ENCODE measurements at places on chromosomes 4 and X.

- DNase-seq: no peak
Observed at GRCh38 chr4:37054531-37055077, 189.9 kb upstream of the NWD2 start.

DNA sequence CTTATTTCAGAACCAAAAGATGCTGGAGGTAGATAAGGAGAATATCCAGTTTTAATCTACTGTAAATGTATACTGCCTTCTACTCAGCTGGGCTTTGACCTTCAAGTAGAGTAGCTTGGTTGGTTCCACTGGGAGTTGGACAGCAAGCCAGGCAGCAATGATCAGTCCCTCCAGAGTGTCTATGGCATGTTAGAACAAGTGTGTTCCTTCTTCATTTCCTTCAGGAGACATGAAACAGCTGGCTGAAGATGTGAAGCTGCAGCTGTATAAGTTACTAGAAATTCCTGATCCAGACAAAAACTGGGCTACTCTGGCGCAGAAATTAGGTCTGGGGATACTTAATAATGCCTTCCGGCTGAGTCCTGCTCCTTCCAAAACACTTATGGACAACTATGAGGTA lies 111.1 kb downstream of the NFKB1 start:
- no peak for DNase-seq

- no peak for DNase-seq
Observed at GRCh38 chr4:30802622-30803323, 82.6 kb downstream of the PCDH7 start.

GRCh38 chr4:81030061-81030980 lies at the start of gene BMP3:
Gene BMP3, plus strand, starts transcription at chr4:81030708. Its CDS starts 577 bp downstream, at chr4:81031285.
- DNase-seq: no peak

GRCh38 chrX:74133156-74133796 lies 170.7 kb upstream of the ZCCHC13 start:
- no peak for DNase-seq

DNA sequence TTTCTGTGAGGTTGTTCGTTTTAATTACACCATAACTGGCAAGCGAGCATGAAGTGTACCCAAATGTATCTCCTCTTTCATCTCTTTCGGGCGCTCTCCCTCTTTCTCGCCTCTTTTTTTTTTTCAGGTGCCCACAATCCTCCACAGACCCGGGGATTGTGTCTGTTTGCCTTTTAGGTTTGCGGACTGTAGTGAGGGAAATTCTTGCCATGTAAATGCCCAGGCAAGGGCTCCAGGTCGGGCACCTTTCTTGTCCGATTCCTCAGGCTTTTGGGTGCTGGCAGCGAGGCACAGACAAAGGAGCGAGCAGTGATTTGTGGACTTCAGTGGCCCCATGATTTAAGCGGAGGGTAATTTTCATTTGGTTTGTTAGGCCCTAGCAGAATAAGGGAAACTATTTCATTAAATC lies 1.1 kb upstream of the PHOX2B start:
- DNase-seq: no peak

DNA sequence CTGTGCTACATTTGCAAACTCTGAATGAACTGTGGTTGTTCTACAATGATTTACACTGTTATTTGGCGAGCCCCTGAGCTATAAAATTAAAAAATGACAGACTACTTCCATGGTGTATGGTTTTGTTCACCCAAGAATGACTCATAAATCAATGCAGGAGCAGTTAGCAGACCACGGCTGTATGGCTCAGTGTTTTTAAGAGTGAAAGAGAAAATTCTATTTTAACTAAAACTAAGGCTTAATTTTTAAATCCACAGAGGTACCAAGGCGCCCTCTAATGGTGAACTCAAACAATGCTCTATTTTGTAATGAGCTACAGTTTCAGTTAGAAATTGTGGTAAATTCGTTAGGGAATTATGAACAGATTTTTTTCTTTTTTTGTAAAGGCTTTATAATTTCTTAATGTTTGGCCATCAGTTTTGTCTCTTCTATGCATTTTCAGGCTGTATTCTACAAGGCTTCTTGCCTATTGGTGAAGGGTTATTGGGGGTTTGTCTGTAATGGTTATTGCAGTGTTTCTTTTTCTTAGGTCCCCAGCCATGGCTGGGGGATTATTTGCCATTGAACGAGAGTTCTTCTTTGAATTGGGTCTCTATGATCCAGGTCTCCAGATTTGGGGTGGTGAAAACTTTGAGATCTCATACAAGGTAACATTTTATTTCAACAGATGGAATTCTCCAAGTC lies 32.5 kb downstream of the HMGB2 start:
- no peak for DNase-seq

DNA sequence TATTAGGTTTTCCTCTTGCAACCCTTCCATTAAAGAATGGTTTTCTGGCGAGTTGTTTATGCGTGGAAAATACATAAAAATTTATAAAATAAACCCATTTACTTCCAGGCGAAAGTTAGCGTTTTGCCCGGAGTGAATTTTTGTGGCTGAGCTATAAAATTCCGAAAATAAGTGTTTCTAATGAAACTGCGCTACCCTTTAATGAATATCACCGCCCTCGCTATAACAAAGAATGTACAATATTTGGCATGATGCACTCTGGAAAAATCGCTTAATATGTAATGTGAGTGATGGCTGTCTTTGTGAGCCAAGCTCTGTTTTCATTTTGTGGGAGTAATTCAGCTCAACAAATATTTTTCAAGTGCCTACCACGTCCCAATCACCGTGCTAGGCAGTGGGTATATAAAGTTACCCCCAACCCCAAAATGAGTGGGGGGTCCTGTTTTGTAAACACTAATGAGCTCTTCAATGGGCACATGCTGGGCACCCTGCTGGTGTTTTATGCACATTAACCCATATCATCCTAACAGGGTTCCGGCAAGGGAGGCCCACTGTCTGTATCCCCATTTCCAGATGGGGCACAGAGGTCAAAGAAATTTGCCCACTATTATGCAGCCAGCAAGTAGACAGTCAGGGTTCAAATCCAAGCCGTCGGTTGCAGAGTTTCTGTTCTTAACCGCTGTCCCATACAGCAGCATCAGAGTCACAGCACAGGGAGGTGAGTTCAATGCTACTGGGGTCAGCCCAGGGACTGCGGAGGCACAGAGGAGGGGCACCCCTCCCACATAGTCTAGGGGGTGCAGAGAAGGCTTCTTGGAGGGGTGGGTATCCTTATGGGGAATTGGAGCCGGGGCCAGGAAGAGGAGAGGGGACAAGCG lies 65.7 kb upstream of the STX18 start:
- DNase-seq: no peak

DNA sequence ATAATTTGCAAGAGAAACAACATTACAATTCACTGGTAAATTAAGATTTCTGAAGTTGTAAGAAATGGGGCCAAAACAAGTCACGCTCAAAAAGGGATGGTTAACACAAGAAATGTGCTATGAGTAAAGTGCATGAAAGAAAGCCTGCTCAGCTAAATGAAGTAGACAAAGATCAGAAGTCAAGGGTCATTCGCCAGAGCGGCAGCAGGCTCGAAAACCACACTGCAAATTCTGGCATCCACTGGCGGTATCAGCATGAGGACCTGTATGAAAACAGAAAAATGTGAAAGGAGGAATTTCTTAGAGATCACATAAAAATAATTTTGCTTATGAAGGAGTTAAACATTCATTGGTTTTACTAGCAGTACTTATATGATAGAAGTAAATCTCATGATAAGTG lies 49.6 kb downstream of the FBXL5 start:
- no peak for DNase-seq

DNA sequence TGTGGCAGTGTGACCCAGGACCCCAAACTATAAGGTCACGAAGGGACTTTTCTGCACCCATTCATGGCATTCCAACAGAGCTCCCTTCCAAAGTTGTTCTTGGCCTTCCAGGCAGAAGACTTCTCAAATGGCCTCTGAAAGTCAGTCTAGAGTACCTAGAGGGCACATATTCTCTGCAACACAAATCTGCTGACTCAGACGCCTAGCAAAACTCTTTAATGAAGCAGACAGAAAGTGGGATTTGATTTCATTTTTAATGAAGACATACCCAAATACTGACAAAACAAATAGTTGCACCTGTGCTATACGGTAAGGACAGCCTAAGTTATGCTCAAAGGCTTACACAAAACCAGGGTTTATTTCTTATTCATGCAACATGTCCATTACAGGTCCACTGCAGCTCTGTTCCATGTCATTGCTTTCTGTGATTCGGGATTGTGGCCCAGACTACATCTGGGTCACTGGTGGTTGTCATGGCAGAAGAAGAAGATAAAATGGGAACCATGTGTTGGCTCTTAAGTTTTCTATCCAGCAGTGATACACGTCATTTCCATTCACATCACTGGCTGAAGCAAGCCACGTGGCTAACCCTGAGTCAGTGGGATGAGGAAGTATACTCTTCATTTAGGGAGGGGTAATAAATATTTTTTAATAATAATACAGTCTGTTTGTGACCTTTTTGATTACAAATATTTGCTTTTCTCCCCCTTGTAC lies 57.7 kb downstream of the NAT8L start:
- DNase-seq: no peak

DNA sequence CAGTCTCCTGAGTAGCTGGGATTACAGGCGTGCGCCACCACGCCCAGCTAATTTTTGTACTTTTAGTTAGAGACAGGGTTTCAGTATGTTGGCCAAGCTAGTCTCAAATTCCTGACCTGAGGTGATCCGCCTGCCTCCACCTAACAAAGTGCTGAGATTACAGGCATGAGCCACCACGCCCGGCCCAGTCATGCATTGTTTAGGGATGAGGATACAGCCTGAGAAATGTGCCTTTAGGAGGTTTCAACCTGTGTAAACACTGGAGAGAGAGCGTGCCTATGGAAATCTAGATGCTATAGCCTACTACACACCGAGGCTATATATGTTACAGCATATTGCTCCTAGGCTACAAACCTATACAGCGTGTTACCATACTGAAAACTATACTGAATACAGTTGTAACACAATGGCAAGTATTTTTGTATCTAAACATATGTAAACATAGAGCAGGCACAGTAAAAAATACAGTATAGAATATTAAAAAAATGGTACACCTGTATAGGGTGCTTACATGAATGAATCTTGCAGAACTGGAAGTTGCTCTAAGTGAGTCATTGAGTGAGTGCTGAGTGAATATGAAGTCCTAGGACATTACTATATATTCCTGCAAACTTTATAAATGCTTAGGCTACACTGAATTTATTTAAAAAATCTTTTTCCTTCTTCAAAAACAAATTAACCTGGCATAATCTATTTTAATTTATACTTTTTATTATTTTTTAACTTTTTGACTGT lies 588.2 kb upstream of the ADGRL3 start:
- DNase-seq: no peak

DNA sequence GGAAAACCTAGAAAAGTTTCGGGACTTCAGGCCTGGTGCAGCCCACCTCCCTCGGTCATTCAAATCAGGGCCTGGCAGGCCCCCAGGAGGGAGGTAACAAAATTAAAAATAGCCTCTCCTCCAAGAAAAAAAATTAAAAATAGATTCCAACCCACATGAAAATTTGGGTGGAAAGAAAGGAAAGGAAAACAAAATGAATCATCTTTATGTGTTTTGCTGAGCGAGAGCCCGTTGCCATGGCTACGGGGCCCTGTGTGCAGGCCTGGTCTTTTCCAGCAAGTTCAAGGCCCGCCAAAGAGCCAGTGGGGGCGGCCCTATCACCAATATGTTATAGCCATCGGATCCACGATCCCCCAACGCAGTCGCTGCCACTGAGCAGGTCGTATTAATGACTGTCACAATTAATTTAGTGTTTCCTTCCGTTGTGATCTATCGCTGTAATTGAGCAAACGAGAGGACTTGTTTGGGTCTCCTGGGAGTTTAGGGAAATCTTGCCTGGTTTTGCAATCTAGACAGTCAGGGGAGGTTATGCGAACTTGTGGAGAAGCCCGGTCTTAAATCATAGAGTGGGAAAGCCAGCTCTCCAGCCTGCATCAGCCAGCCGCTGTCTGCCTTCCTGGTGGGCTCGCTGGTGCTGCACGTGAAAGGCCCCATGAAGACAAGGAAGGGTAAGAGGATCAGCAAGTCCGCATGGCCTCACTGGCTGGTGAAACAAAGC lies 452.4 kb downstream of the BCOR start:
- peak; percentile 3 for DNase-seq

DNA sequence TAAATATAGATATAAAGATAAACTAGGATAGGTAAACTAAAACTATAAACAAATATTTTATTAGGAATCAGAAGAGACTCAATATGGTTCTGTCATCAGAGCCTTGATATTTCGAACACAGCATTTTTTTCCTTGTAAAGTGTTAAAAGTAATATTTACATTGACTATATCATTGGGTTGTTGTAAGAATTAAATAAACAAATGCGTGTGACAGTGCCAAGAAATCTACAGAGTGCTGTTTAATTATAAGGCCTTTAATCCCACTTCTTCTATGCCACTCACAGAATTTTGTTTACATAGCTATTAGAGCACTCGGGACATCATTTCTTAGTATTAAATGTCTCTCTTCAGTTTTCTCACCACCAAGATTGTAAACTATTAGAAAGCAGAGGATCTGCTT lies 807.4 kb downstream of the FSTL5 start:
- no peak for DNase-seq

DNA sequence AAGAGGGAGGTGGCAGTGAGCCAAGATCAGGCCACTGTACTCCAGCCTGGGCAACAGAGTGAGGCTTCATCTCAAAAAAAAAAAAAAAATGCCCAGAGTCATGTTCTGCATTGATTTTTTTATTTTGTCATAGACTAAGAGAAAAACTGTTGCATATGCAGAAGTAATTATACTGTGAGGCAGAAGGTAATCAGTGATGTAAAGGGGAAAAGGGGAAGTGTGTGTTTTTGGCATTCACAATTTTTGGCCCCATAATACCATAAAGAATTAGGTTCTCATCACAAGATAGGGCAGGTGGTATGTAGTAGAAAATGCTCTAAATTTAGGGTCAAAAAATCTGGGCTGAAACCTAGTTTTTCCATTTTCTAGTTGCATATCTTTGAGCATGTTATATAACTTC lies 47.3 kb upstream of the GAB1 start:
- DNase-seq: no peak

DNA sequence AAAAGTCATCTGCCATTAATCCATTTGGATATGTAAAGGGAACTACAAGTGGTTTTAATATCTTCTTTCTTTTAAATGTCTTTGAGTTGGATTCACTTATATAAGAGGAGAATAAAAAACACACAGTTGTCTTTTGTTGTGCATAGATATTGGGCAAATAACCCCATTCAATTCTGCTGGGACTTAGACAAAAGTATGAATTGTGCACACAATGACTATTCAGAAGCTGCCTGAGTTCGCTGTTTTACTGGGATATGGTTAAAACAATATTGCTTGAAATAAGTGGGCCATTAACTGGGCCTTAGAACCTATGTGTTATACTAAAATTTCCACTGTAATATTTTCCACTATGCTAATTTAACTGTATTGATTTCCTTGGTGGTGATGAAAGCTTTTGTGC lies 71.7 kb downstream of the PCYT1B start:
- no peak for DNase-seq

DNA sequence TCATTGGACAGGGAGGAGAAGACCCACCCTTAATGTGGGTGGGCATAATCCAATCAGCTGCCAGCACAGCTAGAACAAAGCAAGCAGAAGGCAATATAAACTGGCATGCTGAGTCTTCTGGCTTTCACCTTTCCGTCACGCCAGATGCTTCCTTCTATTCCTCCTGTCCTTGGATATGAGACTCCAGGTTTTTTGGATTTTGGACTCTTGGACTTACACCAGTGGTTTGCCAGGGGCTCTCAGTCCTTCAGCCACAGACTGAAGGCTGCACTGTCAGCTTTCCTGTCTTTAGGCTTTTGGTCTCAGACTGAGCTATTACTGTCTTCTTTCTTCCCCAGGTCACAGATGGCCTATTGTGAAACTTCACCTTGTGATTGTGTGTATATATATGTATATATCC lies 32.2 kb upstream of the UGT2B4 start:
- no peak for DNase-seq
